ENCODE measurements at places on chromosomes 4 and X.
A peak's percentile ranks its signal among the peaks of the same experiment; 100 is the strongest.

DNA sequence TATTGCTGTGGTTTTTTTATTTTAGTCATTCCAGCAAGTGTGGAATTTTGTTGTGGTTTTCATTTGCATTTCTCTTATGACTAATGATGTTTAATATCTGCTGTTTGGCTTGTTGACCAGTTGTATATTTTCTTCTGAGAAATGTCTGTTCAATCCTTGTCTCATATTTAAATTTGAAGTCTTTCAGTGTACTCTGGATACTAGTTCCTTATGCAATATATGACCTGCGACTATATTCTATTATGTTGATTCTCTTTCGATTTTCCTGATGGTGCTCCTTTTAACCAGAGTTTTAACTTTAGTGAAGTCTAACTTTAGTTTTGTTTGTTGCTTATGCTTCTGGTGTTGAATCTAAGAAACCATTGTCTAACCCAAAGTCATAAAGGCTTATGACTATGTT is 1528.0 kb downstream of the TECRL start:
- no peak for DNase-seq

GRCh38 chr4:165520086-165520485 is 141.3 kb downstream of the CPE start:
- no peak for DNase-seq

GRCh38 chrX:135544338-135544948 is 24.0 kb downstream of the INTS6L start:
- DNase-seq, result no peak

GRCh38 chr4:5824227-5824626 is 68.7 kb downstream of the CRMP1 start:
- DNase-seq, result no peak

DNA sequence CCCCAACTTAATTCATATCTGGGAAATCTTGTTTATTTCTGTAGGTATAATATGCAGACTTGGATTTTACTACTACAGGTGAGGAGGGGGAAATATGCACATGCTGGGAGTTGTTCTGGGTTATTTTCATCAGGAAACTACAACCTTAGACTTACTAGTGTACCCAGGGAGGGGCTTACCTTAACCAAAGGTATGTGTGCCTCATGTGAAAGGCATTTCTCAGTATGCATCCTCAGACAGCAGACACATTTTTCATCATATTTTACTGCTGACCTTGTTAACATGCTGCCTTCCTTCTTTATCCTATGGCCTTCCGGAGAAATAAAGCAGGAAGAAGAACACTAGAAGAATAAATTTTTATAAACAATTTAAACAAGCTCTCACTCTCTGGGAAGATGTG is 214.9 kb downstream of the SPANXN4 start:
- peak; percentile 47 for DNase-seq

DNA sequence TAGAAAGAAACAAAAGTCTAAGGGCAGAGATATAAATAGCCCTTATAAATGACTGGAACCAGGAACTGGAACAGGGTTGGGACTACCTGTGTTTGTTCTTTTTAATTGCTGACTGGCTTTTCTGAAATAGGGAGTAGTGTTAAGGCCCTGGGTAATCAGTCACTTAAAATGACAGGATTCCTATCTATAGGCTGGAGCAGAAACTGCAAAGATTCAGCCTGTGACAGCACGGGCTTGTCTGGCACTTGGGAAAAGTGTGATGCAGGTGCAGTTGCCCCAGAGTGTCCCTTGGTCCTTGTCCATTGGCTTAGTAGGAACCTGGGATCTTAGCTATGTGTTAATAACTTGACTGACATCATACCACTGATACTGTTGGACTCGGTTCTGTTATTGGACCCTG is 14.7 kb upstream of the PLAC8 start:
- DNase-seq, result no peak

- peak; percentile 44 for DNase-seq
These were observed 27.1 kb upstream of the NSUN7 start for GRCh38 chr4:40722576-40723161.

GRCh38 chrX:39897741-39898097 is 200.0 kb downstream of the BCOR start:
- DNase-seq, result no peak

DNA sequence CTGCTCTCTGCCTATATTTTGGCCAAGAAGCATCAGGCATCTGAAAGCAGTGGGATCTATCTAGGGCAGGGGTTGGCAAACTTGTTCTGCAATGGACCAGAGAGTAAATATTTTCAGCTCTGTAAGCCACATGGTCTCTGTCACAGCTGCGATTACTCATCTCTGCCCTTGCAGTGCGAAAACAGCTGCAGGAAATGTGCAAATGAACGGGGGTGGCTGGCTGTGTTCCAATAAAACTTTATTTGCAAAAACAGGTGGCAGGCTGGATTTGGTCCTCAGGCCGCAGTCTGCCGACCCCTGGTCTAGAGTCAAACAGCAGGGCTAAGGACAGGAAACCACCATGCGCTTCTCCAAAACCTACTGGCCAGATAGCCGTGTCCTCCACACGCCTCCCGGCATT is 48.6 kb downstream of the ACOX3 start:
- DNase-seq, result peak; percentile 52

- no peak for DNase-seq
These were observed 16.8 kb downstream of the BANK1 start for GRCh38 chr4:101807351-101807750.

DNA sequence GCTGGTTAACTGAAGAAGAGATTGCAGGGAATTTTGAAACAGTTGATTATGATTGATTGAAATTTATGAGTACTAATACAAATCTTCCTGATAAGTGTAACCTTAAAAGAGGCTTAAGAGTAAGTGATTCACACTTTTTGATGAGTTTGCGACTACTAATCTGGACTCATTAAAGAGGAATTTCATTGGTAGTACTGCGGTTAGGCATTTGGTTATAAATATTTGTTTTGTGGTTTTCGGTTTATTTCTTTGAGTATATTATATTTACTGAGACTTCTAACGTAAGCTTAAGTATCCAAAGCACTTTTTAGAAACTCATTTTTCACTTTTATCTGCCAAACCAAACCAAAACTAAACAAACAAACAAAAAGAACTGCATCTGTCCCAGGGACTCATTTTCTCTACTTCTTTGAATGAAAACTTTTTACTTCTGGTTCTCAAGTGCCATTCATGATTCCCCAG is 20.7 kb downstream of the SLIT2 start:
- no peak for DNase-seq

- peak; percentile 17 for DNase-seq
These were observed 33.3 kb upstream of the TLL1 start for GRCh38 chr4:165839615-165840333.

- peak; percentile 97 for DNase-seq
These were observed 156.6 kb upstream of the SCML1 start for GRCh38 chrX:17580539-17581152.

GRCh38 chr4:173397604-173398003 is 1.3 kb downstream of the SCRG1 start:
- no peak for DNase-seq

GRCh38 chr4:27360790-27361267 is 500.2 kb downstream of the STIM2 start:
- peak; percentile 43 for DNase-seq

DNA sequence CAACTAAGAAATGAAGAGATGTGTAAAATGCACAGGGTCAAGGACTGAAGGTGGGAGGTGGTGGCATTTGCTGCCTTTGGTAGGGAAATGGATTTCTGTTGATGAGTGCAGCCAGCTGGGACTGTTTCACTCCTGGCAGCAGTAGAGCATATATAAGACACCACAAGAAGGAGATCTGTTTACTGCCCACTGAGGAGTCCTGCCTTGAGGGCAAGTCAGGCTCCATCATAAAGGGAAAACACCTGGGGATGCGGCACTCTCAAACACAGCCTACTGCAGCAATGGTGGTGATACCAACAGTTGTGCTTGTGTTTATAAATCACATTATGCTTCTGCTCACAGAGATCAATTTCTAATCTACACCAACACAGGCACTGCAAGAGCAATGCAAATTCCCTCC is 222.1 kb downstream of the TACR3 start:
- DNase-seq, result no peak

- DNase-seq, result no peak
These were observed 738.0 kb upstream of the PITX2 start for GRCh38 chr4:111360906-111361305.

- DNase-seq, result peak; percentile 55
These were observed 847.7 kb upstream of the INTU start for GRCh38 chr4:126784966-126785580.

DNA sequence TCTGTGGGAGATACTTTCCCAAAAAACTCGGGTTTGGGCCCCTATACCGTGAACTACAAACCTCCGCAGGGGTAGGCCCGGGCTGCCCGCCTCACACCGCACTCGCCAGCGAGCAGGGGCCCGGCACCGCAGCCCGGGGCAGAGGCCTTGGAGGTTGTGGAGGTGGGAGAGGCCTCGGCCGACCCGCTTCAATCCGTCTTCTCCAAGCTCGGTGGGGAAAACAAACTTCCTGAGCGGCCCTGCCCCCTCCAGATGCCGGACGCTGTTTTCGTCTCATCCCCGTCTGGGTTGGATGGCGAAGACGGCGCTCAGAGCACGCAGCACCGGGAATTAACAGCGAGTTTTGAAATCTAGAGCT is 442 bp upstream of the MCUB start:
- no peak for DNase-seq

GRCh38 chrX:110013968-110014367 is 11.1 kb downstream of the TMEM164 start:
- no peak for DNase-seq

GRCh38 chr4:119227690-119228089 is 15.2 kb downstream of the USP53 start:
- DNase-seq, result no peak

DNA sequence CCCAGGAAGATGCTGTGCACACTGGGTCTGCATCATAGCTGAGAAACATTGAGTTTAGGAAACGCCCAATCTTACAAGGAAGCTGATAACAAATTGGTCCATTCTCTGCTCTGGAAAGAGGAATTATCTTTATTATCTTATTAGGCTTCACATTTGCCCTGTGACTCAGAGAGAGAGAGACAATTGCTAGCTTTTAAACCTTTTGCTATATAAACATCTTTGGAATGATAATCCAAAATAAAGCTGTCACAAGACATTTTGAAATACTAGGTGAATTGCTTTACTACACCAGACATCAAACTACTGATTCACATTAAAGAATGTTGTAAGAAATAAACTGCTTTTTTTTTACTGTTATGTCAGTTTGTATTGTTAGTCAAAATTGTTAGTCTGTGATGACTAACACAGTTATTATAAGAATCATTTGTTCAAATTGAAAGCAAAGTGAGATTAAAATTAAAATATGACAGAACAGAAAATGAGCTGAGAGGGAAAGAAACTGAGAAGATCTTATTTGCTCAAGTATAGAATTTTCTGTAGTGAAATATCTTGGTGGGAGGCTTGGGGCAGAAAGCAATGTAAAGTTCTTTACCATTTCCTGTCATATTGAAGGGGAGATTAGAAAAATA is 765.4 kb upstream of the PCDH10 start:
- no peak for DNase-seq

DNA sequence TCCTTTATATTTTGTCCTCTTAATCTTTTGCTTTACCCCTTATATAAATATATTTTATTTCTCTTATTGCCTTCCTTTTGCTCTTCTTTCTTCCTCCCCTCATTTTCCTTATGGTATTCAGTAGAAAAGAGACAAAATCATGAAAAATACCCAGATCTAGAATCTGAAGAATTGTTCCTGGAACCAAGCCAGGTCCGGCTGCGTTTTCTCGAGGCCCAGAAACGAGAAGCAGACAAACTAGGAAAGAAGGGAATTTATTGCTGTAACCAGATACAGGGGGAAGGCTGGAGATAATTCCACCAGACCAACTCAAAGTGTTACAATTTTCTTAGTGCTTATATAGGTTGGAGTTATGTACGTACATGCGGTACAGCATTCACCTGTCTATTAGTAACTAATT is 328.7 kb downstream of the GABRG1 start:
- no peak for DNase-seq

- DNase-seq, result peak; percentile 69
These were observed 161.2 kb upstream of the SPRY1 start for GRCh38 chr4:123235431-123235830.

DNA sequence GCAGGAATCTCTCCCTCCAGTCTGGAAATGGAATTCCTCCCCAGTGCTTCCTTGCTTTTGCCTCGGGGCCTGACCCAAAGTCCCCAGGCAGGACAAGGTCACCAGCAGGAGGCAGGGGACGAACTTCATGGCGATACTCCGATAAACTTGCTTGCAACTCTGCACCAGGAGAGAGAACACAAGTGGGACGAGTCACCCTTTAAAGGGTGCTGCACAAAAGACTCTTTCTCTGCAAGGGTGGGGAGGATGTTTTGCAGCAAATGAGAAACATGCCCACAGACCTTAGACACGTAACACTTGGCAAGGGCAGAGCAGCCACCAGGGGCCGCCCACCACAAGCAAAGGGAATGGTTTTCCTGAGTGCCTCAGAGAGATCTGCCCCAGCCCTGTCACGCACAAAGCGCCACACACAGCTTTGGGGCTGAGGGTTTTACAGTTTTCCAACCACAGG is at the start of gene FGFBP2:
Gene FGFBP2, minus strand, starts transcription at position 175 of the 451 bp plus-strand sequence. Its CDS starts 46 bp downstream, at position 129.
- peak; percentile 59 for DNase-seq

- DNase-seq, result no peak
These were observed 94.6 kb downstream of the UBE2K start for GRCh38 chr4:39792529-39792928.

DNA sequence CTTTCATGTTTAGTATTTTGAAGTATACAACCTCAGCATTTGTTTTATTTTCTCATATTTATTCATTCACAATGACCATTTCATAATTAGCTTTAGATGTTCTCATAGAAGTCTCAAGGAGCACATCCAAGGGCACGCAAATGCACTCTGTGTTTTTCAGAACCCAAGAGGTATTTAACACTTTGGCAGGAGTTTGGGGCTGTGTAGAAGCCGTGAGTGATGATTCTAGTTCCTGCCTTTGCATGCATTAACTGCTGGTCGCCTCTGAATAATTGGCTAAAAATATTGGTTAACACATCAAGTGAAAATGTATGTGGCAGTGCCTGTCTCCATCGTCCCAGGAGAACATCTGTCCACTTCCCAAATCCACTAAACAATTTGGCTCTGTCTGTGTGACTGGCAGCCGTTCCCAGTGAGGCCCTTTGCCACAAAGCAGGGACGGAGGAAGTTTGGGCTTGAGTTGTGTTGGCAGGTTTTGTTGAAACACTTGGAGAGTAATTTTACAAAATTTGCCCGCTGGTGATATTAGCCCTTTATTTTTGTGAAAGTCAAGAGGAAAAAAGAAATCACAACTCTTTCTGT is 730.7 kb upstream of the SLIT2 start:
- no peak for DNase-seq

GRCh38 chr4:119873132-119873531 is 193.5 kb downstream of the MAD2L1 start:
- DNase-seq, result no peak

DNA sequence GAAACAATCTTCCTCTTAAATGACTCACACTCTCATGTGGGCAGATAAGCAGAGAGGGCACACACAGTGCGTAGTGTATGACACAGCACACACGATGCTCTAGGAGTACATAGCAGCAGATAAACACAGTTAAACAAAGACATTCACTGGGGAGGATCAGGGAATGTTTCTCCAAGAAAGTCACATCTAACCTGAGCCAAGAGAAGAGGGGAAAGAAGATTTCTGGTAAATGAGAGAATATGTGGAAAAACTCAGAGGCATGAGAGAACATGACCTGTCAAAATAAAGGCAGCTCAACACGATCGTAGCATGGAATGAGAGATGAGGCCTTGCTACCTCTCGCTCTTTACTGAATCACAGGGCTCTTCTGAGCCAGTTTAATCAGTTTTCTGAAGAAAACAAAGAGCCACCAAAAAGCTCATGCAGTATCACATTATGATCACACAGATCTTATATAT is 251.0 kb downstream of the ANK2 start:
- peak; percentile 85 for DNase-seq

GRCh38 chrX:103092942-103093341 is at the start of gene NXF3:
Gene NXF3 (minus strand): TSS chrX:103093143. CDS start chrX:103093023, 120 bp downstream.
- no peak for DNase-seq

Measured in kidney tubule cell (primary cell).